ENCODE measurements at places on chromosomes 1 and 21.

GRCh38 chr1:44437107-44437716, 32.2 kb downstream of the RNF220 start:
- peak; percentile 34 for DNase-seq

DNA sequence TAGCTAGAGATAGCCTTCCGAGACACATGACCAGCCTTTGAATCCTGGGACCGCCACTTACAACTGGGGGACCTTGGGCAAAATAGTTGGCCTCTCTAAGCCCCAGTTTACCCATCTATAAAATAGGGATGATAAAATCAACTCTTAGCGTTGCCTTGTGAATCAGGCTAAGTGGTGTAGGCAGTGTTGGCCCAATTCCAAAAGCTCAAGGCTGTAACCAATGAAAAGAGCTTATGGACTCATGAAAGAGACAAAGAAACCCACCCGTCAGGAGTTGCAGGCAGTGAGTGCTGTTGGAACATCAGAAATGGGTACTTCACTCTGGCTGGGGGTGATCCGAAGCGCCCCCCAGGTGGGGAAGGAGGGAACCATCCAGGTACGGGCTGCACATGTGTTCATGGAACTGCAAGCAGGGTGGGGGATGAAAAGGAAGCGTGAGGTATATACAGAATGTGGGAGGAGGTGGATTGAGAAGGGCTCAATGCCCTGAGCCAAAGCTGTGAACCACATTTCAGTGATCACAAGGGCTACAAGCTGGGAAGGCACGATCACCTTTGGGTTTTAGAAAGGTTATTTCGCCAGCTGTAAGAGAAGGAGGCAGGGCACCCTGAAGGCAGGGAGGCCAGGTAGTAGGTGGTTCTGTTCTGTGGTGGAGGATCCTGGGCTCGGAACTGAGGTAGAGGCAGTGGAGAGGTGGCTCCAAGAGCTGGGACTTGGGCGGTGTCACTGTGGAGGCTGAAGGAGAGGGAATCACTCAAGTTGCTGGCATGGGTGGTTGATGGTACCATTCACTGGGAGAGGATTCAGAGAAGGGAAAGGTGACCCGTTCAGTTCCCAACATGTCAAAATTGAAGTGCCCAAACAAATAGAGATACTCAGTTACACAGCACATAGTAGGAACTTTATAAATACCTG, 11.4 kb upstream of the KIAA1614 start:
- DNase-seq: no peak

DNA sequence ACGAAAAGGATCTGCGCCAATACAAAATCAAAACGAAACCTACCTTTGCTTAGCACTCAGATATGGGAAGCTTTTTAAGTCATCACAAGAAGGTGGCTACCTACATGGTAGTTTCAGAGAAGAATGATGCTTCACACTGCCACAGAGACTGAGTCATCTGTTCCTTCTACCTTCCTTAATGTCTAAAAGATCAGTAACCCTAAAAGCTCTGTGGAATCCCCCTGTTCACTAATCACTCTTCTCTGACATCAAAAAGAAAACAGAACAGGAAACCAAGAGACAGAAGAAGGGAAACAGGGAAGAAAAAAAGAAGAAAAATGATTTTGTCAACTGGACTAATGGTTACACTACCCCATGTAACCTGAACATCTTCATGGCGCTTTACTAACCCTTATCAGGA, 177.2 kb downstream of the SMYD3 start:
- no peak for DNase-seq

DNA sequence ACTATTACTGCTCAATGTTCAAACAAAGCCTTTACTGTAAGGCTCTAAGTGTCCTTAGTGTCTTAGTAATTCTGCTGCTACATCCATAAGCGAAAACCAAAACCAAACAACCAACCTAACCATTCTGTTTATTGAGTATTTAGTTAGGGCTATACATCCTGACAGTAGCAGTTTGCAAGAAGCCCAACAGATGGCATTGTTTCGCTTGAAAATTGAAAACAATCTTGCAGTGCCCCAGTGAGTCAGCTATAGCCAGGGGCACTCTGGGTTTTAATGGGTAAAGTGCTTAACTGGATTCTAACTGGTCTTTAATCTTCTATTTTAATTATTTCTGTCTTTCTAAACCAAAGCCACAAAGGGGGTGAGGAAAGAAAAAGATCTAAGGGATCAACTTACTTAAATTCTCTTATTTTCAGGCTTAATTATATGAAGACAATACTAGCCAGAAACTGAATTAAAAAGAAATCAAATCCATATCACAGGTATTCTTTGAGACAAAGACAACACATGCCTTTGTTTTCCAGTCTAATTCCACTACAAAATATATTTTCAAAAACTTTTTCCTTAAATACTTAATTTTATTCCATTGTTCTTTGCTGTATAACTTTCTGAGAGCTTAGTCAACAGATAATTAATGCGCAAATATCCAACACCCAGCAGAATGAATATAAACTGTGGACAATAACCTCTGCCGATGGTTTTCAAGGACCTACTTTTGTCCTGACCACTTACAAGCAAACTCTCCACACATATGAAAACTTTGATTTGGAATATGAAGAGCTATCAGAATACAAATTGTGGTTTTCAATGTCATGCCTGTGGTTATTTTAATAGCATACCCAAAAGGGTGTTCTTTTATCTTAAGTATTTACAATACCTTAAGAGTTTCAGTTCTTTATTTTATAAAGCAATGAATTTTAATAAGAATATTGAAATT, 15.2 kb downstream of the POGZ start:
- peak; percentile 57 for DNase-seq

DNA sequence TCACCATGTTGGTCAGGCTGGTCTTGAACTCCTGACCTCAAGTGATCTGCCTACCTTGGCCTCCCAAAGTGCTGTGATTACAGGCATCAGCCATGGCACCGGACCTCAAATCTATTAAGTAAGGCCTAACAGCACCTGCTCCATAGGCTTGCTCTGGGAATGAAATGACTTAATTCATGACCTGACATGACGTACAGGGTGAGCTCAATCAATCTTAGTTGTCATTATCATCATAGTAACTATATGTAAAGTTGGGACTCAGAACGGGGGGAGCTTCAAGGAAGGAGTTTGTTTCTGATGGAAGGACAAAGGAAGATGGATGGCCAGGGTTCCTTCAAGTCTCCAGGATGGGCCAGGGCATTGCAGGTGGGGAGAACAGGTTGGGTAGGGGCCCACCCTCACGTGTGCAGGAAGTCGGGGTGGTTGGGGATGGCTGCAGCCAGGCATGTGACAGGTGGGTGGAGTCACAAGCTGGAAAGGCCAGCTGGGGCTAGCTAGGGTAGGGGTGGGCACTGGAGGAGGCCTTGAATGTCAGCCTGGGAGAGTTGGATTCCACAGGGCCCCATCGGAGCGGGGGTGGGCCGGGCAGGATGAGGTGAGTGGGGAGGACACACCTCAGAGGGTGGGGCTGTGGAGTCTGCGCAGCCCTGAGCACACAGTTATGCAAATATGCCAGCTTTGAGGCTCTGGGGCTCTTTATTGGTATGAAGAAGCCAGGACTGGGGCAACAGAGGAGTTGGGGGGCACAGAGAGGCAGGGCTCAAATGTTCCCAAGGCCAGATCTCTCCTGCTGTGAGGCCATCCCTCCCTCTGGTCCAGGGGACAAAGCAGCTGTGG, 9.6 kb downstream of the TRIM62 start:
- no peak for DNase-seq

- peak; percentile 74 for DNase-seq
Measured at GRCh38 chr1:44417351-44418021, 12.4 kb downstream of the RNF220 start.

DNA sequence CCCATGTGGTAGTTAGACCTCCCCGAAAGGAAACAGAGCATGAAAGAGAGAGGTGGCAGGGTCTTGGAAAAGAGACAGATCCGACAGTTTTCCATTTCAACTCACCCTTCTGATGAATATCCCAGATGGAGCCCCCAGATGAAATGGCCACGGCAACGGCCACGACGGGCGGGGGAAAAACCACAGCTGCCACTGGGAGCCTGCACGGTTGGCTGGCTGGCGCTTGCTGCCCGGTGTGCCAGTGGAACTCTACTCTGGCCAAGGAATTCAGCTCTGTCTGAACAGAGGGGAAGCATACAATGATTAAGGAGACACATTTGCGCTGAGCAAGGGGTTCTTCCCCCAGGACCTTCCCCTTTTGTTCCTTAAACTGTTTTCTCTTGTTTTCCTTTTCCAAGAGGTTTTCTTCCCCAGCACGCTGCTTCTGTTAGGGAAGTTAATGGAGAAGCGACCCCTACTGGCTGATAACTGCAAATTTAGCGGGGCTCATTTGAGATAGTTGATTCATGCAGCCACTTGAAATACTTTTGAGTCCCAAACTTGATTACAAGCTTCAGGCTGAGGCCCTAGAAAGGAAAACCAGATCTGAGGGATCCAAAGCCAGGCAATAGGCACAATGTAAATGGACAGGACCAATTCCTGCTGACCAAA, 1122.5 kb downstream of the NCAM2 start:
- DNase-seq: no peak

DNA sequence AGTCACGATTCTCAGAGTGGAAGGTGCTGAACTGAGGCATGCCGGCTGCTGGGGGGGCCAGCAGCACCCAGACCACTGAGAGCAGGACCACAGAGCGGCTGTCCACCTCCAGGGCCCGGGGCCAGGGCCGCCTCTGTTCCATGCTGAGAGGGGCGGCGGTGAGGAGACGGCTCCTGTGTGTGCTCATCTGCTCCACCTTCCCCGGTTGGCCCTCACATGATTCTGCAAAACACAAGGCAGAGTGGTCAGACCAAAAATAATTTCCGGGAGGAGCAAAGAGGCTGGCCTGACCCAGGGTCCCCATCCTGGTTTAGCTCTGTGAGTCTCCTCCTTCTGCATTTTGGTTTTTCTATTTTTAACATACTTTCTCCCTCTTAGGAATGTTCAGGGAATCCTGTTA, 26.4 kb downstream of the PLXNA2 start:
- no peak for DNase-seq

- DNase-seq: no peak
Measured at GRCh38 chr1:236315518-236315917, 33.8 kb upstream of the ERO1B start.

DNA sequence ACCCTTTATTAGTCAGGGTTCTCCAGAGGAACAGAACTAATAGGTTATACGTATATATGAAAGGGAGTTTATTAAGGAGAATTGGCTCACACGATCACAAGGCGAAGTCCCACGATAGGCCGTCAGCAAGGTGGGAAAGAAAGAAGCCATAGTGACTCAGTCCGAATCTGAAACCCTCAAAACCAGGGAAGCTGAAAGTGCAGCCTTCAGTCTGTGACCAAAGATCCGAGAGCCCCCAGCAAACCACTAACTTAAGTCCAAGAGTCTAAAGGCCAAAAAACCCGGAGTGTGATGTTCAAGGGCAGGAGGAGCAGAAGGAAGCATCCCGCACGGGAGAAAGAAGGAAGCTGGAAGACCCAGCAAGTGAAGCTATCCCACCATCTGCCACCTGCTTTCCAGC, 9.9 kb downstream of the IFNLR1 start:
- DNase-seq: no peak

- DNase-seq: no peak
Measured at GRCh38 chr1:157091186-157091585, 8.4 kb downstream of the ETV3L start.

DNA sequence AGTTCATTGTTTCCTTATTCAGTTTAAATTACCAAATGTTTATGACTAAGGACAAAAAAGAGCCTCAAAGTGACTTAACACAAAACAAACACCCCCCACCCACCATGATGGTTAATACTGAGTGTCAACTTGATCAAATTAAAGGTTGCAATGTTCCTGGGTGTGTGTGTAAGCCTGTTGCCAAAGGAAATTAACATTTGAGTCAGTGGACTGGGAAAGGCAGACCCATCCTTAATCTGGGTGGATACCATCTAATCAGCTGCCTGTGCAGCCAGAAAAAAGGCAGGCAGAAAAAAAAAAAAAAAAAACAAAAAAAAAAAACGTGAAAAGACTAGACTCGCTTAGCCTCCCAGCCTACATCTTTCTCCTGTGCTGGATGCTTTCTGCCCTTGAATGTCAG, 543.4 kb downstream of the NEGR1 start:
- no peak for DNase-seq

- no peak for DNase-seq
Measured at GRCh38 chr1:6109688-6110087, 64.0 kb downstream of the KCNAB2 start.
